Breast epithelium (tissue), 4 donors: ENCODE measurements at places on chromosomes 4 and X.

DNA sequence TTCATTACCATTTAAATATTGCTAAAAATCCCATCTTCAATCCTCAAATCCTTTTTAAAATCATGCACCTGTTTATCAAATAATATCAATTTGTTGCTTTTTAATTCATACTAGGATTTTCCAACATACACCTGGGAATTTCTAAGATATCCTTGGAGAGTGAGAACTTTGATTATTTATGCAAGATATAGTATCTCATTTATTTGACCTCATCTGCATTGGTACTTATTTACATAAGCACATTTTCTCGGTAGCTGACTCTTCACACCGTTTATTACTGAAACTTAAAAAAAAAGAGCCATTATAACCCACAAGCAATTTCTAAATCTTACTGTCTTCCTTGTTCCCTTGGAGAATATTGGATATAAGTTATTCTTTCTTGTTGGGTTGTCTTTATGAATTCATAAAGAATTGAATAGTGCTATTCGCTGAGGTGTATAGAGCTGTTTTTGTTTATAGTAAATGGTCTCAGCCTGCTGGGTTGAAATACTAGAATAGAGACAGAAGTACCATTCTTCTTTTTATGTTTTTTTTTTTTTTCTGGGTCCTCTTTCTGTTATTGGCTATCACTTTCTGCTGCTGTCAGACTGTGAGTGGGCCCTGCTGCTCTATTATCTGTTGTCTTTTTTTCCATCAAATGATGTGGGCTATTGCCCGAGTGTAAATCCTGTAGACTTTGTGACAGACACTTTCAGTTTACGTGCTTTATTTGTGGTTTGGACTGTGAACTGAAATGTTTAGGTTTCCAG lies 2.9 kb downstream of the UGT8 start:
- no peak for DNase-seq

DNA sequence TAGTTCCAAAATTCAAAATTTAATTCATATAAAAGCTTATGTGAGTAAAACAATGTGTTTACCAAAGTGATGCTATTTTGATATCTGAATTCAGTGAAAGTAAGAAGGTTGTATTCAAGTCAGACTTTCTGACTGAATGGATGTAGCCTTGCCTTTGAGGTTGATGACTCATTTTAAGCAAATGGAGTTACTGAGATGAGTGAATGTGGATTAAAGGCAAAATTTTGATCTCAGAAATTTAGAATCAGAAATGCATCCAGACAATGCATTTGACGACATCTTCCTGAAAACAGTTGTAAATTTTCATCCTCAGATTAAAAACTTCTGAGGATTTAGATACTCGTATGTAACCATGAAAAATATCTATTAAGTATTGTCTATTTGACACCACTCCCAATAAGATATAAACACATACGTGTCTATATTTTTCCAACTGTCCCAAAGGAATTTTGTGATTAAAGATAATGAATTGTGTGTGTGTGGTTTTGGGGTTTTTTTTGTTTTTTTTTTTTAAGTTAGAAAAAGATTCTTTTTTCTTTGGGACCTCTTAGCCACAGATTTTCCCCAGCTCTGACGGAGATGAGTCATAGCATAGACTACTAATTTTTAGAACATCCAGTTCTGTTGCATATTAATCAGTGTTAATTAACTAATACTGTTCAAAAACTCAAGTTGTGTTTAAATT lies 34.4 kb downstream of the NFKB1 start:
- no peak for DNase-seq

- DNase-seq, result no peak
Observed at GRCh38 chr4:56055027-56055977, 106.6 kb downstream of the CEP135 start.

- DNase-seq, result no peak
Observed at GRCh38 chrX:42107495-42108488, 184.4 kb upstream of the CASK start.

GRCh38 chrX:108117988-108118387 lies 26.4 kb downstream of the ATG4A start:
- DNase-seq, result no peak
